ENCODE measurements at places on chromosomes 3 and 15.

DNA sequence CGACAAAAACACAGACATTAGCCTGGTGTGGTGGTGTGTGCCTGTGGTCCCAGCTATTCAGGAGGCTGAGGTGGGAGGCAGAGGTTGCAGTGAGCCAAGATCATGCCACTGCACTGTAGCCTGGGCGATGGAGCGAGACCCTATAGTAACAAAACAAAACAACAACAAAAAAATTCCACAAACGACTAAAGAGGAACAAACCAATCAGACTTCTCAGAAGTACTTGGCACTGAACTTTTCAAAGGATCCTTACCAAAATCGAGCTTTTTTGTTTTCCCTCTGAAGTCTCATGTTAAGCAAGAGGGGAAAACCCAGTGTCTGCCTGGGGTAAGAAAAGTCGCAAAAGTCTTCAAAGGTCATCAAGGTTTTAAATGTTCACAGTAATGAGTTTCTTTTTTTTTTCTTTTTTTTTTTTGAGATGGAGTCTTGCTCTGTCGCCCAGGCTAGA, 30.1 kb upstream of the TFRC start:
- DNase-seq = peak; percentile 5

GRCh38 chr15:88115486-88116152, 140.9 kb downstream of the NTRK3 start:
- DNase-seq = no peak

- no peak for DNase-seq
These were observed 5.5 kb downstream of the DIS3L start for GRCh38 chr15:66298803-66299251.

GRCh38 chr15:88623061-88623460, 1.9 kb downstream of the AEN start:
- DNase-seq = peak; percentile 52

- DNase-seq = no peak
These were observed 149.9 kb downstream of the LRRK1 start for GRCh38 chr15:101068961-101069653.

GRCh38 chr15:74314795-74315438, 52.5 kb downstream of the CYP11A1 start:
- no peak for DNase-seq

DNA sequence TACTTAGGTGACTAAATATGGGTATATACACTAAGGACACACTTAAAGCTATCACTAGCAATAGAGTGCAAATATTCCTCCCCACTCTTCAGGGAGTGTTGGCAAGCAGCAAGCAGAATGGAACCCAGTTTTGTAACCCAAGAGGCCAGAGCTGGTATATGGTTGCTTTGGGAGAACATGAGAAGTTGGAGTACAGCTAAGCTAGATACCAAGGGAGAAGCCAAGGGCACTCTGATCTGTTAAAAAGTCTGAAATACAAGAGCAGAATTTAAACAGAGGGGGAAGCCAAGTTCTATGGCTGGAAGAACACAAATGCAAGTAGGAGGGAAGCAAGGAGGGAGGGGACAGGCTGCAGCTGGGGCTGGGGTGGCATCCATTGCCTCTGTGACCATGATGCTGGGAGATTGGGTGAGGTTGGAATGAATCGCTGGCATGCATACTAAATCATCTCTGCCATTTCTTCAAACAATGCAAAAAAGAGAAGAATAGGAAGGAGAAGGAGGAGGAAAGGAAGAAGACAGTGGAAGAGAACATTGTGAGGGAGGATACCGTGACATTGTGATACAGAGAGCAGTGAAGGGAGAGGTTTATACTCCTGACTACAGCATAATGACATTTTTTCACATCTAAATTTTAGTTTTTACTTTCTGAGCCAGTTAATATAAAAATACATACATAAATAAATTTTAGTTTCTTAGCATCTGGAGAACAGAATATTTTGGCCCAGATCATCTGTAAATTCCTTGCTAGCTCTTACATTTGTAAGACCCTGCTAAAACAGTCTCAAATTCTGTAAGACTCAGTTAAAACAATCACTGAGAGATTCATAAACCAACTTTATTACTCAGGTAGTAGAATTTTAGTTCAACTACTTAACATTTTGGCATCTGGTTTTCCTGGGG, 9.0 kb upstream of the ANXA2 start:
- no peak for DNase-seq

- no peak for DNase-seq
These were observed 249.3 kb upstream of the FEZF2 start for GRCh38 chr3:62622553-62623174.

GRCh38 chr3:141557961-141558706, 71.3 kb downstream of the RASA2 start:
- no peak for DNase-seq

All from stimulated activated CD4-positive, alpha-beta T cell treated with anti-CD3 and anti-CD28 coated beads, Interleukin-4, amount 100 ng/mL, for 1 hour (primary cell).